ENCODE measurements at places on chromosomes 13 and 19.

DNA sequence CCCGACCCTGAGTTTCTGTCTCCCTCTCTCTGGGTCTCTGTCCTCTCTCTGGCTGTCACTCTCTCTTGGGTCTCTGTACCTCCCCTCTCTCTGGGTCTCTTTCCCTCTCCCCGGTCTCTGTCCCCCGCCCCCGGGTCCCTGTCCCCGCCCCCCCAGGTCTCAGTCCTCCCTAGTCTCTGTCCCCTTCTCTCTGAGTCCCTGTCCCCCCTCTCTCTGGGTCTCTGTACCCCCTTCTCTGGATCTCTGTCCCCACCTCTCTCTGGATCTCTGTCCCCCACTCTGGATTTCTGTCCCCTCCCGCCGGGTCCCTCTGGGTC is 2.3 kb upstream of the FTL start:
- DNase-seq = no peak

GRCh38 chr13:63011996-63012395 is 1596.3 kb upstream of the PCDH20 start:
- DNase-seq = no peak

- no peak for DNase-seq
Observed at GRCh38 chr13:47415048-47415447, 518.2 kb upstream of the HTR2A start.

DNA sequence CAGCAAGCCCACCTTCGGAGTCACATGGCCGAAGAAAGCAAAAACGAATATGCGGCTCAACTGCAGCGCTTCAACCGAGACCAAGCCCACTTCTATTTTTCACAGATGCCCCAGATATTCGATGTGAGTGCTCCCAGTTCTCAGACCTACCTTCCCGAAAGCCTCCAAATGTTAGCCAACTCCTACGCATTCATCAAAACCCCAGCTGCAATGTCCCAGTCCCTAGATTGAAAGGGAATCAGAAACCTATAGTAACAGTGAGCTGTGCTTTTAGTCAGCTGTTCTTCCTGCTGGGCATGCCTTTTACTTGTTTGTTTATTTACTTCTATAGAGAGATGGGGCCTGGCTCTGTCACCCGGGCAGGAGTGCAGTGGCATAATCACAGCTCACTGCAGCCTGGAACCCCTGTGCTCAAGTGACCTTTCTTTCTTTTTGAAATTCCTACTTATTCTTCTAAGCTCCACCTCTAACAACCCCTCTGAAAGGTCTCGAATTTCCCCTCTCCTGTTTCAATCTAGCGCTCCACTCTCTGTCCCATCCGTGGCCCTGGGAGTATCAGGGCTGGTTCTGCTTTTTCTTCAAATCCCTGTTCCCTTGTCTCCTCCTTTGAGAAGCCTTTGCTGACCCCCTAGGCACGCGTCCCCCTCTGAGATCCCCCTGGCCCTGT is 4.4 kb downstream of the TRIP10 start:
- DNase-seq = no peak

DNA sequence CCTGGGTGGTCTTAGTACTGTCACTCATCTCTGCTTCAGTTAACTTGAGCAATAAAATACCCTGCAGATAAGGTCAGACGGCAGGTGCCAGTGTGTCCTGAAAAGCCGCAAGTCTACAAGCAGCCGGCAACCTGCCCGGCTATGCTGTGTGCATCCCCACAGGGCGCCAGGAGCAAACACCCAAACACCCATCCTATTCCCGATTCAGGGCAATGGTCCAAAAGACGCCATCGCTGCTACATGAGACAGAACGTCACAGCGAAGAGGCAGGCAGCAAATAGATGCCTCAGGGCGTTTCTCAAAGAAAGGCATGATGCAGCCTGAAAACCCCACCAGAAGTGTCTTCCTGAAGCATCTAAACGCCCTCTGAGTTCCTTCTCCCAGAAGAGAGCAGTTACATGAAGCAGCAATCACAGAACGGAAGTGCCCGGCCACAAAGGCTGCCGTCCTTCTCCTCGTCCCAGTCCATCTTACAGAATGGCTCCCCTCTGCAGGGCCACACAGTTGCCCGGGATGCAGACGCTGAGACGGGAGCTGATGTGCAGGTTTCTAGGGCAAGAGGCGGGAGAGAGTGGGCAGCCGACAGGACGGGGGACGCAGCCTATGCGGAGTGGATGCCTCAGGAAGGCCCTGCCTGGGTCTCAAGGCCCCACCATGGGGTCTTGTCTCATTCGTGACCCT is 35.1 kb downstream of the RASA3 start:
- no peak for DNase-seq

DNA sequence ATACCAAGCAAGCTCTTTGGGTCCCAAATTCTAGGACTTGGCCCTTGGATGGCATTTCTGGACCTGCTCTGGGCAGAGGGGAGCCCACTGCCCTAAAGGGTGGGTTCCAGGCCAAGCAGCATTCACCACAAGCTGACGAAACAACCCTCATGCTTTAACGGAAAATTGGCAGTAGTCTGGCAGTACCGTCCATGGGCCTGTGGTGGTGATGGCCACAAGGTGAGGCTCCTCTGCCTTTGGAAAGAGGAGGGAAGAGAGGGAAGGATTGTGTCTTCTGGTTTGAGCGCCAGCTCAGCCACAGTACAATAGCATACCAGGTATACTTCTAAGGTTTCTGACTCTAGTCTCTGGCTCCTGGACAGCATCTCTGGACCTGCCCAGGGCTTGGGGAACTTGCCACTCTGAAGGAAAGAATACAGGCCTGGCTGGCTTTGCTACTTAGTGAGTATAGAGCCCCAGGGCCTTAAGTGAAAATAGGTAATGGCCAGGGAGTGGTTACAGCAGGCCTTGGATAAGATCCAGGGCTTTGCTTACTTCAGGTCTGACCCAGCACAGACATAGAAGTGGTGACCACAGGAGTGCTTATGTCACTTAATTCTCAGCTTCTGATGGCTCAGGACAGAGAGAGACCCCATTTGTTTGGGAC is 595.5 kb downstream of the LMO7 start:
- no peak for DNase-seq

- DNase-seq = no peak
Observed at GRCh38 chr19:48342841-48343540, 17.6 kb downstream of the EMP3 start.

DNA sequence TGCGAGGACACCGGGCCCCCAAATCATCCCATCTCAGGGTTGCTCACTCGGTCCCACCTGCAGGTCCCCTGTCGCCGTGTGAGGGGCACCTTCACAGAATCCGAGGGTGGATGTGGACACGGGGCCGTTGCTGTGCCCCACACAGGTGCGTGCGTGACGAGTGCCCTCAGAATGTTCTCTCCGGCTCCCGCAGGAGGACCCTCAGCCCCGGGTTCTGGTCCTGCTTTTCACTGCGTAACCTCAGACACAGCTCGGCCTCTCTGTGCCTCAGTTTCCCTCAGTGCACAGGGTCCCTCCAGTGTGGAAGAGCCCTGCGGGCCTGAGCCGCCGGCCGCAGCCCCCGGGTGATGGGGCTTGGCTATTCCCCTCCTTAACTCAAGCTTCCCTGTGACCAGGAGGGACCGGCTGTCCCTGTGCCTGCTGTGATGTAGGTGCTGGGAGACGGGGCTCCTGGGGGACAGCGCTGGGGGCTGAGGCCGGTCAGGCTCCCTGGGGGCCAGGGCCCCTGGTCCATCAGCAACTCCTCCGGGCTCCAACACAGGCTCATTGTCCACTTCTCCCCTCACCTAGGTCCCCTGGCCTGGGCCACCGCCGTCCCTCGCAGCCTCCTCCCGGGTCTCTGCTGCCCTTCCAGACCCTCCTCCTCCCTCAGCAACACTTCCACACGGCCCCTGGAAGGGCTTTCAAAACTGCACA is 4.8 kb downstream of the SHC2 start:
- no peak for DNase-seq

DNA sequence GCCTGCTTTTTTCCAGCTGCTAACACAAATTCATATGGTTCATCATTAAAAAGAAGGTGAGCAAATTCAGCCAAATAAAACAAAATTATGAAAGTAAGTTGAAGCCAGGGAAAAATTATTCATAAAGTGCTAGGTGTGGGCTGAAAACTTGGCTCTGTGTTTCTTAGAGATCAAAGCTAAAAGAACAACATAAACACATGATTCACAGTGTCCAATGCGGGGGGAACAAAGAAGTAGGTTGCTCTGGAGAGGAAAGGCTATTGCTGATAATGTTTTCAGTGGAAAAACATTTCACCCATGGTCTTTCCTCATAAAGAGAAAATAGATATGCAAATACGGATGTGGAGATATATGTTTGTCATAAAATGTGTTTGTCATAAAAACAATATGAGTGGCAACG is 1691.5 kb upstream of the SLC10A2 start:
- DNase-seq = no peak

DNA sequence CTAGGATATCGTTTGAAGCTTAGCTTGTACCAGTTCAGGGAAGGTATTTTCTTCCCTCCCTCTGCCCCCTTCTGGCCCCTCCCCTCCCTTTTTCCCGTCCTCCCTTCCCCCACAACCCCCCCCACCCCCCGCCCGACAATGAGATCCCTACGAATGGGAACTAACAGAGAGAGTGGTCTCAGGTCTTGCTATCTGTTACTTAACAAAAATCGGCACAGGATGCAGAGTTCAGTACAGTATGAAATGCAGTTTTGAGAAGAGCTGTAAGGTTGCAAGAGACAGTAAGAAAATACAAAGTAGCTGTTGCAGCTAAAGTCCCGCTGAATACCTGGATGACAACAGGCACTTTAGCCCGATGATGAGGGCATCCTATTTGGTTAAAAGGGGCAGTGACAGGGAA is 3.1 kb upstream of the DACH1 start:
- DNase-seq = no peak
